ENCODE measurements at places on chromosomes 1 and 21. TPM values are rescaled to one million over a fixed set of nuclear protein-coding genes. Genes with fewer than 3 reads are reported as not detected.

Gene AGBL4
- total RNA-seq = 1.3 TPM

Gene MAP10
- 9.8 TPM for total RNA-seq

Gene URB1
- total RNA-seq = 10.7 TPM

DNA sequence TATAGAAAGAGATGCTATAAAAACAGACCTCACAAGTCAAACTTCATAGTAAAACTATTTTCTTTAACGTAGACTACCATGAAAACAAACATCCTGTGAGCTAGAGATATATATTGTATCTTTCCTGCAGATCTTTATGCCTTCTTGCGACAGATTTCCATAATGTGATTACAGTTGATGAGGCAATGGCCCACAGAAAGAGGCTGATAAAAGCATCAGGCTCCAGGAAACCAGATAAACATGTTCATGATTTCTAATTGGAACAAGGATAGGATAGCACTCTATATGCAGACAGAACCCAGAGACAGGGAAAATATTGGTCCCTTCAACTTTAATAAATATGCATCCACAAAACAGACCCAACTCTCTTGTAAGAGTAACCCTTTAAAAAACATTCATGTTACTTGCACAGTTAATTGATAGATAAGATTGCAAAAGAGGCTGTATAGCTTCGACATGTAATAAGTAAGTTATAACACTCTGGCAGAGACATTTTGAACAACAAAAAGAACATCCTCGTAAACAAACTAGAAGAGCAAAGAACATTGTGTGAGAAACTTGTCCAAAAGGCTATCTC is 329.4 kb downstream of the AGBL4 start:
- H3K36me3 ChIP-seq = no peaks in the 10 kb centered on the region
- DNase-seq = no peak
- no peak overlapping the region for H3K27ac ChIP-seq
- H3K4me3 ChIP-seq = no peak overlapping the region
- H3K27me3 ChIP-seq = no peaks in the 10 kb centered on the region

DNA sequence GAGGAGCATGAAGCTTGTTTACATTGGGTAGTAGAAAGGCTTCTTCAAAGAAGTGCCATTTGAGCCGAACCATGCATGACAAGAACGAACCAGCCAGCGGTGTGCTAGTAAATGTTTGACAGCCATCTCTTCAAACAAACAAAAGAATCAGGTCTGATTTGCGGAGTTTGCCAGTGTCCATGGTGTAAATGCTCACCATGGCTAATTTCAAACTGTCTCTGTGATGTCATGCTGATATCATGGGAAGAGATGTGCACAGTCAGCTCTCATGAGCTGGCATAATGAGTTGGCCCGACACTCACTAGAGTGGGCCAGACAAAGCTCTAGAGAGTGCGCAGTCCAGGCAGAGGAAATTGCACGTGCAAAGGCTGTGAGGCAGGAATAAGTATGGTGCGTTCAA is 101.1 kb downstream of the KAZN start:
- no peak overlapping the region for H3K27ac ChIP-seq
- no peaks in the 10 kb centered on the region for H3K4me1 ChIP-seq
- H3K36me3 ChIP-seq = no peaks in the 10 kb centered on the region
- no peak overlapping the region for H3K4me3 ChIP-seq
- H3K27me3 ChIP-seq = no peaks in the 10 kb centered on the region

DNA sequence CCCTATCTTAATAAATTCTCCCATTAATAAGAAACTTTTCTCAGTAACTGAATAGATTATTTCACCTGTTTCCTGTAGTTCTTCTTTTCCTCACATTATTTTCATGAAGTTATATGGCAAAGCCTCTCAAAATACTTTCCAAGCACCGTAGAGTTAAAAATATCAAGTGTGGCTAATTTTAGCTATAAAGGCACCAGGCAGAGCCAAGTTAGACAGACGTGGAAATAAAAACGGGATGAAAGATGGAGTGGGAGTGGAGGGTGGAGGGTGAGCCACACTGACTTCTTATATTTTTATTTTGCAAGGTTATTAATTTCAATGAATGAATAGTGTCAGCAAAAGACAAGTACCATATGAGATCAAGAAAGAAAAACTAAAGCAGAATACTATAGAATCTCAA is 71.7 kb downstream of the ENAH start:
- DNase-seq = no peak
- no peaks in the 10 kb centered on the region for H3K27me3 ChIP-seq
- no peak overlapping the region for H3K4me3 ChIP-seq
- H3K4me1 ChIP-seq = peaks cover 61% of the 10 kb centered on the region
- no peaks in the 10 kb centered on the region for H3K36me3 ChIP-seq
- H3K27ac ChIP-seq = peak overlapping the region; percentile 91

Measured in cardiac muscle cell (in vitro differentiated cells and primary cell).